ENCODE measurements at places on chromosomes 7 and 10.

- no peak for DNase-seq
Observed at GRCh38 chr7:132065193-132065988, 509.0 kb upstream of the PODXL start.

GRCh38 chr7:29780346-29780745 lies 26.0 kb upstream of the WIPF3 start:
- no peak for DNase-seq

DNA sequence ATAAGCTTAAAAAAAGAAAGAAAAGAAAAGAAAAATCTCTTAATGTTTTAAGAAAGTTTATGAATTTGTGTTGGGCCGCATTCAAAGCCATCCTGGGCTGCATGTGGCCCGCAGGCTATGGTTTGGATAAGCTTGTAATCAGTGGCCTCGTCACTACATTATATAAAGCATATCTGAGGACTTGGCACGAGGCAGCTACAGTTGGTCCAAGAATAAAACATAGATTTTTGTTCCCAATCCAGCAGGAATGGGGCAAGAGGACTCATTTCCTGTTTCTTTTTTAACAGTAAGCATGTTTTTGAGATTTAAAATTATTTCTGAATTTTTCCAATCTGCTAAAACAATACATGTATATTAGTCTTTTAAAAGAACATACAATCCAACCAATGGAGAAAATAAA lies 28.6 kb downstream of the MCM10 start:
- DNase-seq = no peak

GRCh38 chr7:113657603-113658002 lies 261.2 kb downstream of the PPP1R3A start:
- DNase-seq = no peak

- no peak for DNase-seq
Observed at GRCh38 chr7:117505238-117505637, 25.4 kb downstream of the CFTR start.

DNA sequence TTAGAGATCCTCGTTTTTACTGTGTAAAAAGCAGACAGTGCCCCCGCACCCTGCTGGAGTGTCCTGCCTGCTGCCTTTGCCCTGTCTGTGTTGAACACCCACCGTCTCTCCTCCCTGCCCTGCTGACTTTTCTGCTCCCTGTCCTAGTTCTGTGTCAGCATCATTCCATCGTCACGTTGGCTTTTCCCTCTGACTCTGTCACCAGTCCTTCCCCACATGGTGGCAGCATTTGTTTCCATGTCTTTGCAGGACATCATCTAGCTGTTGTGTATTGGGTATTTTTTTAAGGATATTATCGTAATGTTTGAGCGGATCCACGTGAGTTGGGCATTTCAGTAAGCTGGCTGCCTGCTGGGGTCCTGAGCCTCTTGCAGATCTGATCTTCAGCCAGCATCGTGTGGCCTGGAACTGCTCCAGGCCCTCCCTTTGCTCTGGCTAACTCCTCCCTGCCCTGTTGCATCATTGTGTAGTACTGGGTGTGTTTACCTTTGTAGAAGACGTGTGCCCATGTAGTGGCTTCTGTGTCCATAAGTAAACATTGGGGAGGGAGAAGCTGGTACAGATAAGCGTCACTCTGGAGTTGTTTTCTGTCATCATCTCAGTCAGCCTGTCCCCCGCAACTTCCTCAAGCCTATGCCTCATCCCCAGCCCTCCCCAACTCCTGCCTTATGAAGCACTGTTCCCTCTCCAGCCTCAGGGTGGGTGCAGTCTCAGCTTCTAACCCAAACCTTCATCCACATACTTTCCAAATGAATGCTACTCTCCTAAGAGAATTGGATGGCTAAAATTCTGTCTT lies 44.3 kb downstream of the TRRAP start:
- DNase-seq = no peak

DNA sequence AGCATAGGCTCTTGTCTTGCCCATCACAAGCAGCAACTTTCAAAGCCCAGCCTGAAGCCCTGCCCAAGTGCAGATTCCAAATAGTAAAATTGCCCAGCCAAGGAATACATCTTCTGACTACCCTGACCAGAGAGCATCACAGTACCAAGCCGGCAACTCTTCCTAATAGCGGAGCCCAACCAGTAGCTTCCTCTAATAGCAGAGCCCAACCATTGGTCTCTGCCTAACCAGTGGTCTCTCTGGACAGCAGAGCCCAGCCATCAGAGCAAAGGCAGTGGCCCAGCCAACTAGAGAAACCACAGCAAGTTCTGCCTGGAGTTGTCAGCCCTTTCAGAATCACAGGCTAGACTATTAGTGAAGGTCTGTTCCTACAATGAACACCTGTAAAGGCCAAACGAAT lies 285.6 kb downstream of the HGF start:
- DNase-seq = no peak

DNA sequence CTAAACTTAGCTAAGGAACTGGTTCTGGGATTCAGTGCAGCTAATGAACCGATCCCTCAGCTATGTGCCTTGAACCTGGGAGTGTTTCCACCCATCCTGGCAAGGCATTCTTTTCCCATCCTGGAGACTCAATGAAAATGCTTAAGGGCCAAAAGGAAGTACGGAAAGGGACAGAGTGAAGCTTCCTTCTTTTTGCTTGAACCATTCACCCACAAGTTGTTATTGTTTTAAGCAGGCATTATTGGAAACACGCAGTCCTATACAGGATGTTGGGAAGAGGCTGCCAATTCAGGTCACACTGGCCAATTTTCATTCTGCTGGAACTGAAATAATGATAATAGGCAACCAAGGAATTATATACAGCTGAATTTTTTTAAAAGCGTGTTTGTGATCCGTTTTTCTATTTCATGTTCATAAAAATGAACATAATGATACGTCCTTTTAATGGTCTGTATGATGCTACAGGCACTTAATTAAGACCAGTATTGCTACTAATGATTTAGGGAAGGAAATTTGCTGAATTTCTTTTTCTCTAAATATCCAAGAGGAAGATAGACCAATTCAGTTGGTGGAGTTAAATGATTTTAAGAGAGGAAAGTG lies 57.8 kb upstream of the FZD1 start:
- DNase-seq = no peak

- DNase-seq = no peak
Observed at GRCh38 chr10:15075421-15075820, 13.2 kb downstream of the ACBD7 start.
